ENCODE measurements at places on chromosomes 4 and X.

DNA sequence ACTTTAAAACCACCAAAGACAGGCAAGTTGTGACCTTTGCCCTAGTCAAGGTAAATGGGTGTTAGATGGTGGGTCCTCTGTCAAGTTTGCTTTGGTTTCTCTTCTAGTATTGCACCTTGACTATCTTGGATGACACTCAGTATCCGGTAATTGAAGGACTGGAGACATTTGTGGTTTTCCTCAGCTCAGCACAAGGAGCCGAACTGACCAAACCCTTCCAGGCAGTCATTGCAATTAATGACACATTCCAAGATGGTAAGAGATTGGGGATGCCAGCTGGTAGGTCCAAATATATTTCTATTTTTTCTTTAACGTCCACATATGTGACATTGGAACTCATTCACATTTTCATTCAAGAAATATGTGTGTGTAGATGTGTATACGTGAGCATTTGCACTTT, 69.3 kb upstream of the ANXA3 start:
- DNase-seq, result no peak

GRCh38 chr4:72312032-72312650, 256.9 kb downstream of the ADAMTS3 start:
- no peak for DNase-seq

- DNase-seq, result peak; percentile 84
Observed at GRCh38 chrX:1661048-1661921, 46.4 kb downstream of the ASMT start.

GRCh38 chrX:43717161-43717560, 61.1 kb downstream of the MAOA start:
- no peak for DNase-seq
